NCI-H2171 treated with DMSO at 0.1 percent for 48 hours (cell line): ENCODE measurements at places on chromosomes 3 and 15.
A peak's percentile ranks its signal among the peaks of the same experiment; 100 is the strongest.

DNA sequence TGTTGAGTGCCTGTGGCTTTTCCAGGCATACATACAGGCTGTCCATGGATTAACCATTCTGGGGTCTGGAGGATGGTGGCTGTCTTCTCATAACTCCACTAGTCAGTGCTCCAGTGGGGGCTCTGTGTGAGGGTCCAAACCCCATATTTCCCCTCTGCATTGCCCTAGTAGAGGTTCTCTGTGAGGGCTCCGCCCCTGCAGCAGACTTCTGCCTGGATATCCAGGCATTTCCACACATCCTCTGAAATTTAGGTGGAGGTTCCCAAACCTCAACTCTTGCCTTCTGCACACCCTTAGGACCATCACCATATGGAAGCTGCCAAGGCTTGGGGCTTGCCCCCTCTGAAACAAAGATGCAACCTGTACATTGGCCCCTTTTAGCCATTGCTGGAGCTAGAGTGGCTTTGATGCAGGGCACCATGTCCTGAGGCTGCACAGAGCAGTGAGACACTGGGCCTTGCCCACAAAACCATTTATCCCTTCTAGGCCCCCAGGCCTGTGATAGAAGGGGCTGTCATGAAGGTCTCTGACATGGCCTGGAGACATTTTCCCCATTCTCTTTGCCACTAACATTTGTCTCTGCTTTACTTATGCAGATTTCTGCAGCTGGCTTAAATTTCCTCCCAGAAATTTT lies 400.1 kb upstream of the MDFIC2 start:
- DNase-seq = no peak

DNA sequence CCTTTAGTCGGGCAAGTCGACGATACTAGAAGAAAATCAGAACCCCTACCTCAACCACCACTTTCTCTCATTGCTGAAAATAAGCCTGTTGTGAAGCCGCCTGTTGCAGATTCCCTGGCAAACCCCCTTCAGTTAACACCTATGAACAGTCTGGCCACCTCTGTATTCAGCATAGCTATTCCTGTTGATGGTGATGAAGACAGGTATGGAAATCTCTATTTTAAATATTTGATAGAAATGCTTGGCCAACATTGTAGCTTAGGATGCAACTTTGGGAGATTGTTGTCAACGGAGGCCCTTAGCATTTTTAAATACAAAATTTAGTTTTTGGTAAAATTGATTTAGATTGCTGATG lies 3.0 kb downstream of the TSC22D2 start:
- DNase-seq = peak; percentile 56

GRCh38 chr3:52357151-52358080 lies 41.3 kb downstream of the DNAH1 start:
- no peak for DNase-seq

DNA sequence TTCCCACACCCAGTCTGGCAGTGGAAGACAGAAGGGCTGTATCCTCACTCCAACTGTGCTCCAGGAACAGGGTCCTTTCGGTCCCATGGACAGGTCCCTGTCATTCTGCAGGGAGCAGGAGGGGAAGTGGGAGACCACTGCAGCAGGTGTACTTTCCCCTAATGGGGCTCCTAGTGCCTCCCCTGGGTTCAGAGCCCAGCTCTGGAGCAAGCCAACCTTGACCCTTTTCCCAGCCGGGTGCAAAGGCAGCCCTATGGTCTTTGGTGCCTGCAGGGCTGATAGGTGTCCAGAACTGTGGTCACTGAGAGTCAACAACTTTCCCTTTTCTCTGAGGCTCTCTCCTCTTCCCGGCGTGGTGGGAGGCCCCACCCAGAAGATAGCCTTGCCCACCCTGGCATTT lies 26.8 kb downstream of the MAGEF1 start:
- DNase-seq = no peak

DNA sequence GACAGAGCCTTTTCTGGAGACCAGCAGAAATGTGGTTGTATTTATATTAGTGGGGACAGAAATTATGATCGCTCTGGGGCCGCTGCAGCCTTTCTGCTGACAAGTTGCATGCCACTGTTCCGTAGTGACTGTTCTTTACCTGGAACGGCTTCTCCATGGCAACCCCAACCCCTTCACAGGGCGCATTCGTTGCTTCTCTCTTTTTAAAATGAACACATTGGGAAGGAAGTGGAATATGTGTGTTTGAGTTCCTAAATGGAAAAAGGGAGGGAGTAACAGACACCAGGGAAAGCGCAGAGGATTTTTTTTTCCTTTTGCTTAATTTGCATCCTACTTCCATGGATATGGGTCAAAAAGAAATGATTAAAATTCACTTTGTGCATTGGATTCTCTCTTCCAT lies 482.0 kb upstream of the SUCLG2 start:
- no peak for DNase-seq

DNA sequence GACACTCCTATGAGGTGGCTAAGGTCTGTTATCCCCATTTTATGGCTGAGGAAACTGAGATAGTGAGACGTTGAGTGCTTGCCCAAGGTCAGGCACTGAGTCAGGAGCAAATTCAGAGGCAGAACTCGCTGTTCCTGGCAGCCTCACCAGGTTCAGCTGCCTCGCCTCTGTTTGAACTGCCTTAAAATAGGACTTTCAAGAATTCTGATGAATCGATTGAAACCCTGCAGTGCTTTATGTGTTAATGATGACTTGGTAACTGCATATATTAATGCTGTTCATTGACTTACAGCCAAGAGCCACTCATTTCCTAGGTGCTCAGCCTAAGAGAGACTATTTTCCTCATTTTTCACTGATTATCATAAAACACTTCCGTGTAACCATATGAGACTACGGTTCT lies 79.5 kb upstream of the BHLHE40 start:
- DNase-seq = no peak

GRCh38 chr15:25424073-25424472 lies 14.8 kb downstream of the UBE3A start:
- no peak for DNase-seq

DNA sequence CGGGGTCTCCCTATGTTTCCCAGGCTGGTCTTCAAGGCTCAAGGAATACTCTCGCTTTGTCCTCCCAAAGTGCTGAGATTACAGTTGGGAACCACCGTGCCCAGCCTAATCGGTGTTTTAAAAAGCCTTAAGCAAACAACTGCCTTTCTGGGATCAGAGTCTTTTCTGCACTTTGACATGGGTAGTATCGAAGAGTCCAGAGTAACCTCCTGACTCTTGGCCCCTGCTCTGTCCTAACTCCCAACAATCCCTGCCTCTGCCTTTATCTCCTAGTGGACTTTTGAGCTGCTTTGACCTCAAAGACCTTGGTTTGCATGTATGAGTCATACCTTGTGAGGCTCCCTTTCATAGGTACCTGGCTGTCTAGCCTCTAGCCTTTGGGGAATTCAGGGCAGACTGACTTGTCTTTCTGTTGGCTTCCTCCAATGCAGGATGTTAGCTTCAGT lies 21.0 kb upstream of the HACD2 start:
- DNase-seq = no peak

GRCh38 chr3:4709341-4709740 lies 216.2 kb downstream of the ITPR1 start:
- DNase-seq = no peak

DNA sequence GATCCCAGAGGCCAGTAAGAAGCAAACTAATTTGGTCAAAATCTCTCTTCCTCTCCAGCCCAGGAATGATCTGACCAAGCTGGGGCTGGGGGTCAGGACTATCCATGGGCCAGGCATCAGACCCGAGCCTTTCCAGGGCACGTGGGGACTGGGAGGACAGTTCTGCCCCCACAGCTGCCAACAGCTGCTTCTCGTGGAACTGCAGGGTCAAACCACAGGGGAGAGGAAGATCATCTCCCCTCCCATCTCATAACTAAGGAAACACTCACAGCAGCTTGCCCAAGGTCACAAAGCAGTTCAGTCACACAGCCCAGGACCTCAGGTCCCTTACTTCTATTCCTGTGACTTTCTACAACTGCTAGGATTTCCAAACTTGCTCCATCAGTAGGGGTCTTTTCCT lies 47.1 kb downstream of the DAPK2 start:
- DNase-seq = no peak

DNA sequence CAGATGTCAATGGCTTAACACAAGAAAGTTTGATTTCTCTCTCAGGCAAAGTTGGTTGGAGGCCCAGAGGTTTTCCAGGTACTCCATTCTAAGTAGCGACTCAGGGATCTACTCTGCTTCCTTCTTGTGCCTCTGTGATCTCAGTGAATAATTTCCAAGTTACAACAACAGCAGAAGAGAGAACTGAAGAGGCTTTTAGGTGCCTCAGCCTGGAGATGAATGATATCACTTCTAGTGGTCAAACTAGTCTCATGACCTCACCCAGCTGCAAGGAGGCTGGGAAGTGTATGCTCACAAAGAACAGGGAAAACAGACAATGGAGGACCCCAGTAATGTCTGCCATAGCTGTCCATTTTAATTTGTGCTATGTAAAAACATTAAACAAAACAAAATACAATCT lies 4.6 kb upstream of the PRICKLE2 start:
- no peak for DNase-seq

GRCh38 chr3:139132976-139133375 lies 88.3 kb upstream of the PRR23C start:
- DNase-seq = peak; percentile 28

DNA sequence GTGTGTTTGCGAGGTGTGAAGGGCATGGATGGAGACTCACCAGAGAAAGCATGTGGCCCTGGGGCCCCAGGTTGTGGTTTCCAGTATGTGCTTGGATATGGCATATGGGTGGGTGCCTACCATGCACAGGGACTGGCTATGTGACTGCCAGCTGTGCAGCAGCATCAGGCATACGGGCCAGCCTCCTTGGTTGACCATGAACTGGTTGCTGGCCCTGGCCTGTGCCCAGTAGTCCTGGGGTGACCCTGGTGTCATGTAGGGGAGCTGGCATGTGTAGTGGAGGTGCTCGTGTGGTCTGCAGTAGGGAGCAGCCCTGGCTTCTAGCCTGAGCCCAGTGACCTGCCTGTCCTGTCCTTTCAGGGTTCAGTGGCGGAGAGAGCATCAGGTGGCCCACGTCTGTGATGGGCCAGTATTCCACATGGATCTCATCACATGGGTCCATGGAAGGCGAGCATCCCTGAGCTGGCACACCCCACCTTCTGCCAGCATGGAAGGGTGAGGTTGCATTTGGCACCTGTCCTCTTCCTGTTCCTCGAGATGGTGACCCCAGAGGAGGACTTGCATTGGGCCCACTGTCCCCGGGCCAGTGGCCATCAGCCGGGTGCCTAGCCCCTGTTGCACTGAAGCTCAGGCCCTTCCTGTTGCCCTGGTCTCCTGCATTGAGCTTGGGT lies 228.9 kb downstream of the SNRPN start:
- no peak for DNase-seq

DNA sequence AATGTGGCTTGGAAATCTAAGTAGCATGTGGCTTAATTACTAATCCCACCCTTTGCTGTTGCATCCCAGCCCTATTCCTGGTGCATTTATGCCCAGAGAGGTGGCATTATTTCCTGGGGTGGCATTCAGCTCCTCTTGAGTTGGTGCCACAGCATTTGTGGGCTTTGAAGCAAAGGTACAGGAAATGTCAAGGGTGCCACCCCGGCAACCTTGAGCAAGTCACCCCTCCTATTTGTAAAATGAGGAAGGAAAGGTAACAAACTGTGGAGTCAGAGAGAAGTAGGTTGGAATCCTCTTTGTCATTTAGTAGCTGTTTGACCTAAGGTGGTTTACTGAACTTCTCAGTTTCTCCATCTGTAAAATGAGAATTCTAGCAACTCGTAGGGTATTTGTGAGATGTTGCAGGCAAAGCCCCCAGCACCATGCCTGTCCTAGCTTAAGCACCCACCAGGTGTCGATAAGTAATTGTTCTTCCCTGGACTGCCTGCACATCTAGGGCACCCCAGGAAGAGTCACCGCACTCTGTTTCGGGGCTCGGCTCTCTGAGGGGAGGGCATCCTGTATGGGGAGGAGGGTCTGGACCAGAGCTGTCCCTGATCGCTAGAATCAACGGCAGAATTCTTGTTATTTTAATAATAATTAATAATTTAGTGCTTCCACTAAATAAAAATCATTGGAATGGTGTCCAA lies 17.1 kb downstream of the ISG20 start:
- DNase-seq = no peak

DNA sequence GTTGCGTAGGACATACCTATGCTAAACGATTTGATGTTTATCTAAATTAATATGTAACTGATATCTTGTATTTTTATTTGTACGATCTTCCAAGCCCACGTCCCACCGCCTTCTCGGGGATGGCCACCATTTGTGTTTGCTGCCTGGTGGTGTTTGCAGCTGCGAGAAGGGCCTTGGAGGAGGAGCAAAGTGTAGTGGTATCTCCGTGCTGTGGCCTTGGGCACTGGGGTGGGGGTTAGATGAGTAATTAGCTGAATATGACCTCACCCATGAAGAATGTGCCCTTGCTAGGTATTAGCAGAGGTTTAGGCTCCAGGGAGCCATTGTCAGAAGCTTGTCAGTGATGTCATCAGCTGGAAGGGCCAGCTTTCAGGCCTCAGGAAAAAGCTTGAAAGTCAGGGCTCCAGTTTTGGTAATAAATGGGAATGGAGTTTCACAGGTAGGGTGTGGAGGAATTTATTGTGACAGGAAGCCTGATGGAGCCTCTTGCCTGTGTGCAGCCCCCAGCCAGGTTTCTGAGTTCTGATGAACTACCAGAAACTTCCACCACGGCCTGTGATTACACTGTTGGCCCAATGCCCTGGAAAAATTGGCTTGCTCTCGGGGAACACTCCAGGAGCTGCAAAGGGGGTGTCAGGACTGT lies 41.0 kb downstream of the FLNB start:
- no peak for DNase-seq

GRCh38 chr3:126399756-126400155 lies 5.0 kb downstream of the CFAP100 start:
- DNase-seq = no peak

GRCh38 chr3:54691289-54691771 lies 236.5 kb downstream of the LRTM1 start:
- no peak for DNase-seq
